ENCODE measurements at places on chromosomes 3 and 15.

DNA sequence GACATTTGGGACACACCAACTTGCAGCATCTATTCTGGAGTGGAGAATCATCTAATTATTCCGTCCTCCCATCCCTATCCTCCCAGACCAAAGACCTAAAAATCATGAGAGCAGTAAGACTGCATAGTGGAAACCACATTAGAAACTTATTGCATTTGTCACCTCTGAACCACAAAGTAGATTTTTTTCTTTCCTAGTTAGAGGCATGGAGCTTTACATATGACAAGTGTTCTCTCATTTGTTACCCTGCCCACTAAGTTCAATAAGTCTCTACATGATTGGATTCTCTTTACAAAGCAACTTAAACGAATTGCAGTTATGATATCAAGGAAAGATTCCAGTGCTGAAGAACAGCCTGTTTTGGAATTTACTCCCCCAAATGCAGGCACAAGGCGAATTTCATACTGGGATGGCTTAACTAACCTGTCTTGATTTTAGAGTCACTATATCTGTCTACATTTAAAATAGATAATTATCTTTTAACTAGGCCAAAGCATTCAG lies 42.3 kb upstream of the LRRFIP2 start:
- no peak for DNase-seq

DNA sequence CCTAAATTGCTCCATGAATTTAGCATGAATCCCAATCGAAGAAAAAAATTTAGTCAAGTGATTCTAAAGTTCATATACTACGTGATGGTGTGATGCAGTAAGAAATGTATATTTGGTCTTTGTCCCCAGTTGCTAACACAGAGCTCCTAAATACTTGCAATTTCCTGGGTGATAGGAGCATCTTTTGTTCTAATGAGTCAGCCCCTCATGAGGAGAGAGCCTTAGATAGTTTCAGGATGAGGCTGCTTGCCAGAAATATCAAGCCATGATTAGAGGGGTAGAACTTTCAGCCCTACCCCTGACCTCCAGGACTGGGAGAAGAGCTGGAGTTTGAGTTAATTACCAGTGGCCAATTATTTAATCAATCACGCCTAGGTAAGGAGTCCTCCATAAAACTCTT lies 170.2 kb downstream of the PDE8A start:
- DNase-seq = peak; percentile 22

- peak; percentile 42 for DNase-seq
These were observed 6.9 kb downstream of the C15orf62 start for GRCh38 chr15:40776537-40777141.

- no peak for DNase-seq
These were observed 266.1 kb downstream of the SLC9A9 start for GRCh38 chr3:143581972-143582722.

GRCh38 chr3:196631682-196632045 lies 7.8 kb upstream of the NRROS start:
- no peak for DNase-seq

DNA sequence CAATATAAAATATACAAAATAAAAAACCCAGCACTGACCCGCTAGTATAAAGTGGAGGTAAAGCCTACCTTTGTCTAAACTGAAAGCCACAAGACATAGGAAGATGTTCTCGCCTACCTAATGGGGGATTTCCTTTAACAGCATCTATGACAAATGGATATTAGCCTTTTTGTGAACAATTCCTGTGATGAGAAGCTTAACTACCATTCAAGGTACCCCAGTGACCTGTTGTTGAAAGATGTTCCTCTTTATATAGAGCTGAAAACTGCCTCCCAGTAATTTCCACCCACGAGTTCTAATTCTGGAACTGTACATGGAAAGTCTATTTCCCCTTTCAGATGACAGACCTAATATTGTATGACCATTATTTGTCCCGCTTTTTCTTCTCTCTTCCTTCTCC lies 109.8 kb upstream of the RASGRP1 start:
- no peak for DNase-seq

GRCh38 chr3:77326586-77326985 lies 286.7 kb downstream of the ROBO2 start:
- DNase-seq = no peak

- no peak for DNase-seq
These were observed 674.4 kb downstream of the NTRK3 start for GRCh38 chr15:87582169-87582568.

GRCh38 chr3:19256313-19256712 lies 108.0 kb downstream of the KCNH8 start:
- DNase-seq = no peak

DNA sequence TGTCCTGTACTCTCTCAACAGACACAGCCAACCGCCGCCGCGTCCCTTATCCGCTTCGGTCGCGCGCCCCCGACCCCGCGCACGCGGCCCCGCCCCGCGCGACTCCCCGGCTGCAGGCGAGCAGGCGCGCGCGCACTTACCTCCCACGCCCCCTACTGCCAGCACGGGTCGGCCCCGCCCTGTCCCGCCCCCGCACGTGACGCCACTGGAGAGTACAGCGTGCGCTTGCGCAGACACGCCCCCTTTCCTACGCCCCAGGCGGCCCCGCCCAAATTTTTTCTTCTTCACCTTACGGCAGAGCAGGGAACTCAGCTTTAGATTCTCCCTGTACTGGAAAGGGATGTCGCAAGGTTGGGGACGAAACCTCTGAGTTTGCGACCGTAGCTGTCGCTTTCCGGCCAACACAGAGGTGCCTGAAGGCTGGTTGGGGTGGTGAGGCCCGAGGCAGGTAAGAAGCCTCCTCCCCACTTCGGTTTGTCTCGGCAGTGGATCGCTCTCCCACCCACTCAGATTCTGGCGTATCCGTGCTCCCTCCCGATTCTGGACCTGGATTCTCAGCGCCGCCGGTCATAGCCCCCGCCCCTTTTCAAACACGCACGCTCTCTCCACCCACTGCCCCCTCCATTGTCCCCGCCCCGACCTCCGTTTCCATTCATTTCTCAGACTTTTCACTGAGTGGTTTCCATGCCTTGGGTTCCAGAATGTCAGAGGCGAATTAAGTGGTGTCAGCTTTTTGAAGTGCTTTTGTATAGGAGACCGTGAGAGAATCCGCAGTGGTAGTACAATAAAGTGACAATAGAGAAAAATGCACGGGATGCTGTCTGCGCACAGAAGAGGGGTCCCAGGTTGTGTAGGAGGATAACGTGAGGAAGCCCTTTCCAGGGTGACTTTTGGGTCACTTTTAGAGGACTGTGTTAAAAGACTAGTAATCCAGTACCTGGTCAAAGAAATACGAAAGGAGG lies at the start of the genes MYO9A and SENP8:
TSS of gene MYO9A (minus strand) at position 134 of the 962 bp plus-strand sequence. CDS start 71,587 bp downstream, outside the sequence.
TSS of gene SENP8 (plus strand) at position 387 of the 962 bp plus-strand sequence. CDS start 21,221 bp downstream, outside the sequence.
- DNase-seq = peak; percentile 99

GRCh38 chr3:22982981-22983587 lies 220.0 kb upstream of the UBE2E2 start:
- peak; percentile 56 for DNase-seq

GRCh38 chr3:99878005-99878404 lies 60.3 kb downstream of the CMSS1 start:
- DNase-seq = peak; percentile 78

DNA sequence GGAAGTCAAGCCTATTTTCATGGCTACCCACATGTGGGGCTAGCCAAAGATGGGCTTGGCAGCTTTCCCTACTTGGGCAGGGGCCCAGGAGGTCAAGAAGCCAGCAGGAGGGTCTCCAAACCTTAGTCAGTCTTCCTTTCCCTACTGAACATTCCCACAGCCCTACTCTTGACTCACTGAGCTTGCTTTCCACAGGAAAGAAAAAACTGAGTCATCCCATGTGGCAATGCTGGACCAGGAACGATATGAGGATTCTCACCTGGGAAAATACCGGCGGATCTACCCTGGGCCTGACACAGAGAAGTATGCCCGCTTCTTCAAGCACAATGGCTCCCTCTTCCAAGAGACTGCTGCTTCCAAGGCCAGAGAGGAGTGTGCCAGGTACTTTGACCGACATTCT lies 3.7 kb upstream of the NGRN start:
- DNase-seq = peak; percentile 70

DNA sequence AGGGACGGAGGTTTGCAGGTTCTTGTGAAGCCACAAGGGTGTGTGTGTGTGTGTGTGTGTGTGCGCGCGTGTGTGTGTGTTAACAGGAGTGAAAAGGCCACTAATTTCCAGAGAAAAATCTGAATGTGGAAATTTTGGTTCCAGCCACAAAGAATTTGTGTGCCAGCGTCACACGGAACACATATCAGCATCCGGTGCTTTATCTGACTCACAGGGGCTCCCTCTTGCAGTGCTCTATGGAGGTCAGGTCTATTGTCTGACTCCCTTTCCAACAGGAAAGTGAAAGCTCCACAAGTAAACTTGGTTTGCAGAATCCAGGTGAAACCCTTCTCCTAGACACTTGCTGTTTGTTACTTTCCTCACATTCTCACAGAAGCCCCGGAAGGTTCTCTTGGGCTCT lies 6.2 kb downstream of the CLDN11 start:
- peak; percentile 64 for DNase-seq

DNA sequence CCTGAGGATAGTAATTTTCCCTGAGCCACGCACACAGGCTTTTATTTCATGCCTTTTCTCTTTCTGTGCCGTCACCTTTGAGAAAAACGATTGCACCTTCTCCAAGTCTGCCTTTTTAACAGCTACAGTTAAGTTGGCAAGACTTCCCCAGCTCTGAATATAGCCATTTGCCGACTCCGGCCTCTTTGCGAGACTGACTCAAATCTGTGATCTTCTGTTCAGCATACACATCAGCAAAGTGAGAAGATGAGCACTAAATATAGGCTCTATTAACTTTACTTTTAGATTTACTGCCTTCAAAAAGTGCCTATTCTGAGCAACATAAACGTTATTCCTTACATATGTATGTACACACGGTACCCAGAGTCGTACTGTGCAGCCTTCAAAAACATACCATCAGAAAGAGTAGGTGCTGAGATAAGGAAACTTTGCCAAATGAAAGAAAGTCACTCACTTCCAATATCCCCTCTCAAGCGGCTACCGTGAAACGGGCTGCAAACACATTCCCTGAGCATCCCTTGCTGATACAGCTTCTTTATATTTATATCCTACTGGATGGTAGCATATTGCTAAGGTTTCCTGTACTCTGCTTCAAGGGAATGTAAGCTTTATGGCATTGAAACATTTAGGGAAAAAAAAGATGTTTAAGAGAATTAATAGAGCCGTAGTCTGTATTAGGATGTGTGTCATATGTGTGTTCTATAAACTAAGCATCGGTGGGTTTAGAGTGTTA lies 283.3 kb upstream of the TPRG1 start:
- DNase-seq = no peak

DNA sequence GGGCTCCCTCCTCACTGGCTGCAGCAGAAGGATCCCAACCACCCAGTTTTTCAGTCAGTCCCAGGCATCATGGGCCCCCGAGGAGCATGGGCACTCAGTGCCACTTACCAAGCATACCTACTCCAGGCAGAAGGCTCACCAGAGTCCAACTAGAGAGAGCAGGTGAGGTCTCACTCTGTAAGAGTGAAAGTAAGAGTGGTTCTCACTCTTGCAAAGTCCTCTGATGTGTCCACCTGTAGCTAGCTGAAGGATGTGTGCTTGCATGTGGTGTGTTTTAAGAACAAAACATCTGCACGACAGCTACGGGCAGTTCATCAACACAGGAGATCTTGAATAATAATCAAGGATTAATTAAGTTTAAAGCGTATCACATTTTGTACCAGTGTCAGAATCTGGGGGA lies 49.7 kb downstream of the CCK start:
- no peak for DNase-seq

GRCh38 chr3:24263069-24263668 lies 231.5 kb downstream of the THRB start:
- DNase-seq = no peak

DNA sequence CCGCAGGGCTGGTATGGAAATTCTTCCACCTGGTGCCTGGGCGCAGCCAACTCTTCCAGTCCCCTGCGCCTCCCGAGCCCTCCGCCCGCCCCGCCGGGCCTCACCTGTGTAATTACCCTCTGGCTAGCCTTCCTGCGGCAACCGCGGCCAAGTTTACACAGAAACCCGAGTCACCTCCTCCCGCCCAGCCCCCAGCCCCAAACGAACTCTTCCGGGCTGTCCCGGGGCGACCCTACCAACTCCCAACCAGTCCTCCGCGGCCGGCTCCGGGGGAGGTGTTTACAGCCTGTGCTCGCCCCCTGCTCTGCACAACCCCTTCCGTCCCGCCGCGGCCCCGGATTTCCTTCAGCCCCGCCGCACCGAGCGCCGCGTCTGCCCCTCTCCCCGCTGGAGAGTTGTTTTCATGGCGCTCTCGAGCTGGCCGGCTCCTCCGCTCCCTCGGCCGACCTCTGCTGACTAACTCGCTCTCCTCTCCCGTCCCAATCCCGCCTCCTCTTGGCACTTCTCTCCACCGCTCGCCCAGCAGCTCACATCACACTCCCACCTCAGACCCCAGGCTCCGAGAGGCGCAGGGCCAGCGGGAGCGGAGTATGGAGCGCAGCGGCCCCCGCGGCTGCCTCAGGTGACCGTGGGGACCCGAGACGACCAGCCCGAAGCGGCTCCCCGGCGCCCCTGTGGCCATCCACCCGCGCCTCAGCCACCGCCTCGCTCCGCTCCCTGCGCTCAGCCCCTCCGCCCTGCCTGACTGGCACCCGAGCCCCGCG lies 538 bp downstream of the ATOSA start:
- DNase-seq = peak; percentile 68

- peak; percentile 39 for DNase-seq
These were observed 222.0 kb upstream of the UBE2E2 start for GRCh38 chr3:22981166-22981565.

- DNase-seq = no peak
These were observed 220.3 kb upstream of the HES1 start for GRCh38 chr3:193915613-193916012.

DNA sequence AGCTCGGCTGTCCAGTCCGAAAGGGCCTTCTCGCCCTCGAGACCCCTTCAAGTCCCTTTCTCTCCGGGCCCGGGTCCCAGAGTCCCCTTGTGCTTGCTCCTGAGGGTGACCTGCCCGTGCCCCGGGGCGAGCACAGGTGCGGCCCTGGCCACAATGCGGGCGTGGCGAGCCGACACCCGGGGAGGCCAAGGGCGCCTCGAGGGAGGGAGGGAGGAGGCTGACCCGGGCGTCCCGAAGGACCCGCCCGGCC lies 810 bp upstream of the MEF2A start:
- no peak for DNase-seq

Data from fibroblast of pulmonary artery (primary cell).